ENCODE measurements at places on chromosomes 3 and 15.

- DNase-seq: no peak
Observed at GRCh38 chr3:133157716-133158115, 119.5 kb downstream of the TMEM108 start.

- DNase-seq: no peak
Observed at GRCh38 chr15:93250209-93250608, 161.2 kb upstream of the RGMA start.

DNA sequence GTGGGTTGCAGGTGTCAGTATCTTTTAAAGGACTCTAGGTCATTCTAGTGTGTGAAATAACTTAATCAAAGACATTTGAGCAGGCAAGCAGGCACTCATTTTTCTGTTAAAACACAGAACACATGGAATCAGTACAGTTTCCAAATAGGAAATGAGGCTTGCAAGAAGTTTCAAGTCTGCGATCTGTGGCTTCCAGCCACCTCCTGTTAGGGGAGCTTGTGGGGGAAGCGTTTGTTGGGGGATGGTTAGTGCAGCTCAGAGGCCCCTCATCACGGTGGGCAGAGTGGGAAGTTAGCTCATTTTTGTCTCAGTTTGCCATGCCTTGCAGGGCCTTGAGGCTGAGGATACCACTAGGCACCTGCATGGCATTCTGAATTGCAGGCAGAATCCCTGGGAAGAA lies 59.9 kb downstream of the SLC6A11 start:
- DNase-seq: no peak

DNA sequence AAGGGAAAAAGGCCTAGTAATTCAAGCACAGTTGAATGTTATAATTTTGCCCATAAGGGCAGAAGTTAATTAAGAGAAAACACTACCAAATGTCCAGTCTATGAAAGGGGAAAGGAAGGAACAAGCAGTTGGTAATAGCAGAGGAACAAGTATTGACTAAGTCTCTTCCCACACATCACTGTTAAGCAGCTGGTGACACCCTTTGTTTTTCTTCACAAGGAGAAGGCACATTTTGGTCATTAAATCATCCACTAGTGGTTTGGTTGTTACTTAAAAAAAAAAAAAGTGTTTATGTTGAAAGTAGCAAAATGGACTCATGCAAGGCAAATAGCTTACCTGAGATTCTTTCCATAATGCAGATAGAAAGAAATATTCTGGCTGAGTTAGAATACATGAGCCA lies 321.4 kb upstream of the NECTIN3 start:
- DNase-seq: no peak

GRCh38 chr3:149474250-149474817 lies at the start of gene TM4SF4:
TM4SF4 (plus strand) TSS chr3:149474697; CDS start chr3:149474878, 181 bp downstream.
- no peak for DNase-seq

DNA sequence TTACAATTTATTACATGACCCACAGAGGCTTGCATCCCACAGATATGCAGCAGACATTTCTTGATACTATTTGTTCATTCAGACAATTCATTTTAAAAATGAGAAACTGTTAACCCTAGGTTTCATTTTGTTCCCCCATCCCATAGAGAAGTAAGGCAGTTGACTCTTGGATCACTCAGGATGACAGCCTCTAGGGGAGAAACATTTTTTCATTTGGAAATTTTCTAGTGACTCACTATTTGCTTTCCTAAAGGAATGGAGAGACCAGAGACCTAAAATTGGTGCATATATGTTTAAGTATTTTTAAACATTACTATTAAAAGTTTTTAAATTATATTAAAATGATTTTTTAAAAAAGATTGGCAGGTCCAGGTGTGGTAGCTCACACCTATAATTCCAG lies 19.5 kb upstream of the PHC3 start:
- no peak for DNase-seq

All from stimulated activated CD8-positive, alpha-beta memory T cell treated with anti-CD3 and anti-CD28 coated beads, Interleukin-4, amount 100 ng/mL, for 4 hours (primary cell).